NAMALWA (cell line): ENCODE measurements at places on chromosomes 4 and X.

GRCh38 chr4:112793033-112793432, 156.1 kb downstream of the LARP7 start:
- no peak for DNase-seq

- peak; percentile 54 for DNase-seq
These were observed 35.5 kb downstream of the TBC1D9 start for GRCh38 chr4:140720387-140721304.

GRCh38 chrX:151762802-151763201, 28.3 kb downstream of the CNGA2 start:
- DNase-seq, result no peak

DNA sequence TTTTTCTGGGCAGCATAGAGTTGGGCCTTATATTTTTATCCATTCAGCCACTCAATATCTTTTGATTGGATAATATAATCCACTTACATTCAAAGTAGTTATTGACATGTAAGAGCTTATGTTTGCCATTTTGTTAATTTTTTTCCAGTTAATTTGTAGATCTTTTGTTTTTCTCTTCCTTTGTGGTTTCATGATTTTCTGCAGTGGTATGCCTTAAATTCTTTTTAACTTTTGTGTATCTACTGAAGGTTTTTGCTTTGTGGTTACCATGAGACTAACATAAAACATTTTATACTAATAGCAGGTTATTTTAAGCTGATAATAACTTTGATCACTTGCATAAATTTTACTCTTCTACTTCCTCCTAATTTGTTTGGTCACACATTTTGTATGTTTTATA, 140.8 kb upstream of the GATB start:
- DNase-seq, result no peak

- DNase-seq, result peak; percentile 12
These were observed 2.4 kb downstream of the ZNF275 start for GRCh38 chrX:153336121-153336894.

DNA sequence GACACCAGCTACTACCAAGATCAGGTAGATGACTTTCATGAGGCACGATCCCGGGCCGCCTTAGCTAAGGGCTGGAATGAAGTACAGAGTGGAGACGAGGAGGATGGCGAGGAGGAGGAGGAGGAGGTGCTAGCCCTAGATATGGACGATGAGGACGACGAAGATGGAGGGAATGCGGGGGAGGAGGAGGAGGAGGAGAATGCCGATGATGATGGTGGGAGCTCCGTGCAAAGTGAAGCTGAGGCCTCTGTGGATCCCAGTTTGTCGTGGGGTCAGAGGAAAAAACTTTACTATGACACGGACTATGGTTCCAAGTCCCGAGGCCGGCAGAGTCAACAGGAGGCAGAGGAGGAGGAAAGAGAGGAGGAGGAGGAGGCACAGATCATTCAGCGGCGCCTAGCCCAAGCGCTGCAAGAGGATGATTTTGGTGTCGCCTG, 481 bp downstream of the UTP3 start:
- no peak for DNase-seq

- no peak for DNase-seq
These were observed 112.5 kb downstream of the LDB2 start for GRCh38 chr4:16785793-16786527.

GRCh38 chr4:154838694-154839093, 57.6 kb downstream of the RBM46 start:
- no peak for DNase-seq

GRCh38 chr4:7956270-7956808, 16.7 kb upstream of the AFAP1 start:
- DNase-seq, result no peak

- no peak for DNase-seq
These were observed 7.3 kb downstream of the GRPR start for GRCh38 chrX:16130707-16131106.

GRCh38 chr4:138869631-138870030, 145.9 kb upstream of the NOCT start:
- no peak for DNase-seq

DNA sequence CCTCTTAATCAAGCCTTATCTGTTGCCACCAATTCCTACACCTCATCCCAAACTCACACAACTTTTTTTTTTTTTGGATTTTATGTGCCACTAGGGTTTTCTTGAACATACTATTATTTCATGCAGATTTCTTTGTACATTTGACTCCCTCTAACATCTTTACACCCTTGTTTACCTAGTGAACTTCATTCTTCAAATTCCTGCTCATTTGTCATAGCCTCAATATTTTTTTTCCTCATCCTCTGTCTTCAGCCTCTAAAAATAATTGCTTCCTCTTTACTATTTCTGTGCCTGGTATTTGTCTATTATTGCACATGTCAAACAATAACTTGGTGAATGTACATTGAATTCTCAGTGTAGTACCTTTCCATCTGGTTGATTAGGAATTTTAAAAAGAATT, 22.0 kb downstream of the NBDY start:
- no peak for DNase-seq

GRCh38 chr4:186936496-186937375, 213.1 kb upstream of the FAT1 start:
- DNase-seq, result no peak
